ENCODE measurements at places on chromosomes 7 and 10.

DNA sequence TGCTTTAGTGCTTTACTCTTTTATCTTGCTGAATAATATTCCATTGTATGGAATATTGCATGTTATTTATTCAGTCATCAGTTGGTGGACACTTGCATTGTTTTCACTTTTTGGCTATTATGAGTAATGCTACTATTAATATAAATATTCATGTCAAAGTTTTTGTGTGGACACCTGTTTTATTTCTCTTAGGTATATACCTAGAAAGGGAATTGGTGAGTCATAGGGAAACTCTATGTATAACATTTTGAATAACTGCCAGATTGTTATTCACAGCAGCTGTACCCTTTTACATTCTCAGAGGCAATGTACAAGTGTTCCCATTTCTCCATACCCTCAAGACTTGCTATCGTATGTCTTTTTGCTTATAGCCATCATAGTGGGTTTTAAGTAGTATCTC lies 268.7 kb downstream of the SEMA3A start:
- DNase-seq = no peak

- DNase-seq = peak; percentile 24
Measured at GRCh38 chr10:99548041-99548530, 15.3 kb downstream of the NKX2-3 start.

- DNase-seq = no peak
Measured at GRCh38 chr7:157927313-157927925, 590.6 kb downstream of the DNAJB6 start.

GRCh38 chr10:122310311-122311050 lies 39.4 kb downstream of the BTBD16 start:
- DNase-seq = no peak

DNA sequence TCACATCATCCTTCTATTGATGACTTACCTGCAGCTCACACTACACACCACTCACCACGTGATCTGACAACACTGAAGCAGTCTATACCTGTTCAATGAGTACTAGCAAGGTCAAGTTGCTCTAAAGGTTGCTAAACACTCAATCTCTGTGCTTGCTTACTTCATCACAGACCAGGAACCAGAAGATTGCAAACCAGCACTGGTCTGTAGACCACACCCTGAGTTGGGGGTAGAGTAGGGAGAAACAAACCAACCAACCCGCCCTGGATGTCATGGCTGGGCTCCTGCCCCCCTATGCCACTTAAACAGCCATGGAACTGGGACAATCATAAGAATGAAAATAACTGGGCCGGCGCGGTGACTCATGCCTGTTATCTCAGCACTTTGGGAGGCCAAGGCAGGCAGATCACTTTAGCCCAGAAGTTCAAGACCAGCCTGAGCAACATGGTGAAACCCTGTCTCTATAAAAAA lies 19.6 kb downstream of the DLG5 start:
- no peak for DNase-seq

- no peak for DNase-seq
Measured at GRCh38 chr10:84406561-84406960, 78.2 kb downstream of the CCSER2 start.

DNA sequence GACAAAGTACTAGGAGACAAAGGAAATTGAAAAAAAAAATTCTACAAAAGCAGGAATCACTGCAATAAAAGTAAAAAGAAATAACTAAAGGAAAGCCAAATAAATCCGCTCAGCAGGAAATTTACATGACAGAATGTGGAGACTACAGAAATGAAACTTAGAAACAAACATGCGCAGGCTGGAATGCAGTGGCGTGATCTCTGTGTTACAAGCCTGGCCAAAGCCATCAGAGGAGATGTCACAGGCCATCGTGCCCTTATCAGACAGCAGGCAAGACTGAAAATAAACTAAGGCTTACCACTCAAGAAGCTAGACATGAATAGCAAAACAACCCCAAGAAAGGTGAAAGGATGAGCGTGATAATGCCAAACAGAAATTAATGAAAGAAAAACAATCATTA lies 6.3 kb upstream of the CAMK2B start:
- DNase-seq = no peak

DNA sequence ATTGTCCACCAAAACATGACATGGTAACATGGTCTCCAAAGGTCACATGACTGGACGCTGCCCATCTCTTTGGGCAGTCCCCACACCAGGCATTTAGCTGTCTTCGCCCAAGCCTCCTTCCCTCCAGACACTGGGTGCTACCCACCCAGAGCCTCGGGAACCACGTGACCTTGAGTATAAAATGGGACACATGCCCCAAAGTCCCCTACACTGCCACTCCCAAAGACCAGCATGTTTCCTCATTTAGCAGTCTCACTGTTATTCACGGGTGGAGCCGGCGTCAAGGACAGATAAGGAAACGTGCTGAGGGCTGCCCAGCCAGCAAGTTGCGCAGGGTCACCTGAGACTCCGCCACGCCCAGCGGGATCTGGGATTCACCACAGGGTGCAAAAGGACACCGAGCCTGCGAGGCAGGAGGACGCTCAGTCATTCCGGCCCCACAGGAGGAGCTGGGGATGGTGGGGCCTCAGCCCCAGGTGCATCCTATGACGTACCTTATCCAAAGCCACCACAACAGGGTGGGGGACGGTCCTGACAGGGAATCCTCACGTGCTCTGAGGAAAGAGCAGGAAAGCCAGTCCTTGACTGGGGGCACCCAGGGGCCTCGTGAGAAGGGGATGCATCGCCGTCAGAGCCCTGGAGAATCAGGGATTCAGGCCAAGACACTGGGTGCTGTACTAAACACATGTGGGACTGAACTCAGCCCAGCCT lies 226.9 kb downstream of the TNS3 start:
- DNase-seq = no peak

DNA sequence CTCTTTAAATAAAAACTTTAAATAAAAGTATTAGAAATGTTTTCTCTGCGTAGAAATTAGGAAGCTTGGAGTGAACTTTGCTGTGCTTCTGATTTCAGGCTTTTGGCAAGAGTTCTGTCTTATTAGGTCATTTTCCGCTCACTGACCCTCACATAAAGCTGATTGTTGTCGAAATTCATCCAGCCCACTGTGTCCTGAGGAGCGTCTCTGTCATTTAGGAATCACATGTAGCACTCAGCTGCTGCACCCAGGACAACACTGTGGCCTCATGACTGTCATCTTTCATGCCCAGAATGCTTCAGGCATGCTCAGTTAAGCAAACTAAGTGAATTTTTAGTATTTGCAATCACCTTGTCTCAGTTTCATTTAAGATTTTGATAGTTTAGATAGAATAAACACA lies 57.8 kb upstream of the MSRB2 start:
- no peak for DNase-seq

- DNase-seq = no peak
Measured at GRCh38 chr7:6096581-6096980, 65.4 kb downstream of the ANKRD61 start.

DNA sequence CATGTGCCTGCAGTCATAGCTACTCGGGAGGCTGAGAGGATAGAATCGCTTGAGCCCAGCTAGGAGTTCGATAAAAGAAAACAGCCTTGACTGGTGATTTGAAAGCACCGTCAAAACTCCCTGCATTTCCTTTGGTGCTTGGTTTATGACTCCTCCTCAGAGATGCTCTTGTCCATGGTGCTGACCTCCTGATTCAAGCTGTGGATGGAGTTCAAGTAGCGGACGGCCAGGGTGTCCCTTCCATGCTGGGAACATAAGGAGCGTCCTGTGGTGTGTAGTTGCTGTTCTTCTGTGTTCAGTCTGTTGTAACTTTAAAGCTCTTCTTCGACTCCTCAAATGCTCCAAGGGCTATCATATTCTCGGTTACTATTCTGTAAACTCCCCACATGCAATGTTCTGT lies 382.5 kb upstream of the KIAA1217 start:
- DNase-seq = peak; percentile 2

GRCh38 chr10:61098966-61099365 lies 155.0 kb upstream of the RHOBTB1 start:
- DNase-seq = no peak

- DNase-seq = peak; percentile 33
Measured at GRCh38 chr10:111756217-111757061, 427.1 kb downstream of the GPAM start.

All from activated CD4-positive, alpha-beta T cell treated with anti-CD3 and anti-CD28 coated beads, Interleukin-10, Interleukin-2, amounts not matched to agents 100 ng/mL and 50 ng/mL, durations not matched to agents 16 hours and 8 hours (primary cell).